ENCODE measurements at places on chromosomes 5 and 9. TPM values are rescaled to one million over a fixed set of nuclear protein-coding genes. Genes with fewer than 3 reads are reported as not detected.

ADRB2 gene
- polyA plus RNA-seq, result 0.13 TPM

DNA sequence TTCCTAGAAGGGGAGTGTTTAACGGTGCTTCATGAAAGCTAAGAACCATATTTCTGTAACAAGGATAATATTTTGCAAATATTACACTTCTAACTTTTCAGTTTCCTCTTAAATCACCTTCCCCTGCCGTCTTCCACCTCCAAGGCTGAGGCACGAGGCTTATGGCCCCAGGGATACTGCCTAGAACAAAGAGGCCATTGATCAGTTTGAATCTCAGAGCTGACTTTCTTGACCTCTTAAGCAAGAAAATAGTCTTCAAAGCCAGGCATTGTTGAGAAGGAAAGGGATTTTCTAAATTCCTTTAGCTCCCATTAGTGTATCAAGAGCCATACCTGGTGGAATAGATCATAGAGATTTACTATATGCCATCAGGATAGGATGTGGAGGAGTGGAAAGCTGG, 566.2 kb downstream of the BNC2 start:
- no peak for DNase-seq

CDH6 gene
- 63.9 TPM for polyA plus RNA-seq

DNA sequence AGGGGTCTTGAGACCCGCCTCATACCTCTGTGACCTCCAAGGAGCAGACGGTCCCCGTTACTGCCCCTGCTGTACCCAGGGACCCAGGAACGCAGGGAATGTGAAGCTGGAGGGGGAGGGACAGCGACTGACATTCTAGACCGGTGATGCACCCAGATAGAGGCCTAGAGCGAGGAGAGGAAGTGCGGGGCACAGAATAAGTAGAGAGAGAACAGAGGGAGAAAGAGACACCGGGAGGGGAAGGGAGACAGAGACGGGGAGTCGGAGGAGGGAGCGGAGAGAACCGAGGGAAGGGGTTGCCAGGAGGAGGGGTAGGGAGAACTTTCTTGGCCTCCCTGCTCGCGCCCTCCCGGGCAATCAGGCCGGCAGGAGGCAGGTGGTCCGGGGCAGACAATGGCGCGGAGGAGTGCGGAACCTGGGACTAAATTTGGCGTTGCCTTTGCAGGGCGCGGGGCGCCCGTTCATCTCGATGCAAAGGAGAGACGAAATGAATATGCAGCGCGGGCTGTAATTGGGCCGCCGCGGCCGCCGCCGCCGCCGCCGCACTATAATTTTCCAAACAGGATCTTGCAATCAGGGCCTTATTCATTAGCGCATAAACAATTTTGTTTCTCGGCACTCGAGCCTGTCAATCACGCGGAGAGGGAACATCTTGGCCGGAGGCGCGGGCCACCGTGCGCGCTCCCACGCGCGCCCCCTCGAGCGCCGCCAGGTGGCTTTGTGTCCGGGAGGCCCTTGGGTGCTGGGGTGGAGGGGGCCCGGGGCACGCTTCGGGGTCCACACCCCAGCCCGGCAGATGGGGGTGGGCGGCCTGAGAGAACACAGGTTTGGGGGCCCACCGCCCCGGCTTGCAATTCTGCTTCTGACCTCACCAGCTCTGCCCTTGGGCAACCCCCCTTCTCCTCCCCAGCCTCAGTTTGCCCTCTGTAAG, 33.0 kb downstream of the NDUFA8 start:
- DNase-seq, result no peak

DNA sequence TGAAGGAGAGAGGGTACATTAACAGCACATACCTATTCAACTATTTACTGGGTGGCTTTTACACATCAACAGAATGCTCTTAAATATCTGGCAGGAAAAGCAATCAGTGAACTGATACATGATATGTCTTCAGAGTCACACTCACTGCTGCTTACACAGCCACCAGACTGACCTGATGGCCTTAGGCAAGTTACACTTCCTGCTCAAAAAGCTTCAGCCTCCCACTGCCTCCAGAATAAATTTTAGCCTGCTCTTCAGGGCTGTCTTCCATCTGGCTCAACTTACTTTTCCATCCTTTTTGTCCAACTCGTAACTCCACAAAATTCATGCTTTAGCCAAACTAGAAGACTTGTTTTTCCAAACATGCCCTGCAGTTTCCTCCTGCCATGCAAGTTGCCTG, 10.7 kb downstream of the LOX start:
- DNase-seq, result no peak

MEIKIN gene
- not detected for polyA plus RNA-seq

C5orf58 gene
- polyA plus RNA-seq, result not detected

GRCh38 chr5:133744051-133744959, 132.0 kb upstream of the FSTL4 start:
- DNase-seq, result no peak

ACSL6 gene
- polyA plus RNA-seq, result 1.7 TPM

GRIN1 gene
- 0.20 TPM for polyA plus RNA-seq

- no peak for DNase-seq
These were observed 9.1 kb upstream of the MVB12B start for GRCh38 chr9:126317513-126317912.

DNA sequence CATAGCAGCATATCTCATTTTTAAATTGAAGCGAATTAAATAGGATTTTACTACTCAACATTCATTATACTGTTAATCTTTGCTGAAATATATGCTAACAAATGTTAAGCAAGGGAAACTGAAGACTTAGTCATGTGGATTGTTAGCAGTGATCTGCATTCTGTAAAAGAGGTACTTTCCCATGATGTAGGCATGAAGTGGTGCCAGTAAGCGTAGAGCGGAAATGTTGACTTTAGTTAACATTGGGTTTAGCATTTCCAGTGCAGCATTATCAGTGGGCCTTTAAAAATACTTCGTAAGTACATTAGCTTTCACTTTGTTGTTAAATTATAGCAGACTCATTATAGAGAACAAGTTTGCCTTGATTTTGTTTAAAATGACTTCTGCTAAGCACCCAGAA, 130.3 kb downstream of the CDC42SE2 start:
- DNase-seq, result no peak

Data from left renal pelvis (tissue), 4 donors.